ENCODE measurements at places on chromosomes 4 and X.
A peak's percentile ranks its signal among the peaks of the same experiment; 100 is the strongest.

- no peak for DNase-seq
These were observed 8.5 kb upstream of the NFKB1 start for GRCh38 chr4:102492531-102493241.

DNA sequence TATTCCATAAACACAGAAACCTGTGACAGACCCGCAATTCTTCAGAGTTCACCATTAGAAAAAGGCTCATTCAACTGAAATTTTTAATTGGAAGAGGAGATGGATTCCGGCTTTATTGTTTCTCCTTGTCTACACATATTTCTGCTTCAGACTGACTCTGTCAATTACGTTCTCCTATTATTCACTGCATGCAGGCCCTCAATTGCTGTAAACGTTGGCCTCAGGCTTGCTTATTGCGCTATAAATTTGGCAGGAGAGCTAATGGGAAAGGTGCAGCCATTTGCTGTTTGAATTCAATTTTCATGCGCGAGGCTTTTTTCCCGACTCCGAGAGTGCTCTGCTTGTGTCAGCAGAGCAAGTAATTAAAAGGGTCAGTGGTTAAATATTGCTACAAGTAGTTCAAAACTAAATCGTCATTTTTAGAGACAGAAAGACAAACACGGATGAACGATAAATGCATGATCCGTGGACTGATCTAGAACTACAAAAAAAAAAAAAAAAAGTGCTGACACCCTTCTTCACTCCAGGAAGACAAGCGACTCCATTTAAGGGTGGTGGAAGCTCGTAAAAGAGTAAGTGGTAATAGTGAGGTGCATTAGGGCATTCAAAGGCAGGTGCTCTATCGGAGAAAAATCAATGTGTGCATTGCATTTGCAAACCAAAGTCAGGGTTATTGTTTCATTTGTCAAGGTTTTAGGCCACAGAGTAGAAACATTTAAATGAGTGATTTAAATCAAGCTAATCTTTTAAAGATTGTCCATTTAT, 841.6 kb upstream of the FRG1 start:
- no peak for DNase-seq

- DNase-seq, result no peak
These were observed 24.9 kb downstream of the SH3BP2 start for GRCh38 chr4:2817701-2818350.

- DNase-seq, result no peak
These were observed 1.1 kb downstream of the STBD1 start for GRCh38 chr4:76307660-76308014.

GRCh38 chrX:52598886-52599285, 55.8 kb downstream of the SSX7 start:
- no peak for DNase-seq

- DNase-seq, result no peak
These were observed 61.3 kb downstream of the UBE2NL start for GRCh38 chrX:143945171-143945570.

GRCh38 chr4:124334119-124334518, 378.4 kb downstream of the ANKRD50 start:
- DNase-seq, result peak; percentile 65
